A549 treated with AZD2906 at 1 μM for 4 hours (cell line): ENCODE measurements at places on chromosomes 11 and 22. TPM values are rescaled to one million over a fixed set of nuclear protein-coding genes. Genes with fewer than 3 reads are reported as not detected.

The APOC3 gene
- total RNA-seq, result 0.17 TPM in 1 of 5 replicates, not detected in the others

The INS gene
- not detected in 5 replicates for total RNA-seq

The CFAP300 gene
- total RNA-seq, result 5.2 to 6.5 TPM (median 5.6 TPM) in 5 replicates

The MS4A6E gene
- not detected in 5 replicates for total RNA-seq

The TSKU gene
- 120 to 156 TPM (median 152 TPM) in 5 replicates for total RNA-seq

The OR8G1 gene
- not detected in 5 replicates for total RNA-seq

The SEPTIN3 gene
- 0.90 to 1.2 TPM (median 1.1 TPM) in 5 replicates for total RNA-seq

The SLC15A3 gene
- total RNA-seq, result not detected in 5 replicates

The NXPE2 gene
- 0.03 TPM in 1 of 5 replicates, not detected in the others for total RNA-seq

The DDIAS gene
- 13.7 to 17.9 TPM (median 15.3 TPM) in 5 replicates for total RNA-seq

The CLDN5 gene
- total RNA-seq, result not detected in 5 replicates

The TMEM126A gene
- 49.2 to 56.5 TPM (median 53.8 TPM) in 5 replicates for total RNA-seq

The OTOG gene
- not detected in 5 replicates for total RNA-seq

The FOLR1 gene
- 0.06 to 0.21 TPM (median 0.09 TPM) in 5 replicates for total RNA-seq

The MPZL3 gene
- 0.21 to 0.34 TPM (median 0.25 TPM) in 5 replicates for total RNA-seq

The GLYAT gene
- not detected in 5 replicates for total RNA-seq

The CHRNA10 gene
- total RNA-seq, result 0.60 to 1.7 TPM (median 1.1 TPM) in 5 replicates

The UBQLN3 gene
- total RNA-seq, result not detected in 5 replicates

The PDGFB gene
- total RNA-seq, result 2.9 to 4.2 TPM (median 3.2 TPM) in 5 replicates

The PRPF19 gene
- total RNA-seq, result 159 to 188 TPM (median 175 TPM) in 5 replicates

The OLFML1 gene
- 0.07 TPM in 1 of 5 replicates, not detected in the others for total RNA-seq

The APOL3 gene
- 0.05 to 0.22 TPM (median 0.15 TPM) in 3 of 5 replicates, not detected in the others for total RNA-seq

The CALCB gene
- total RNA-seq, result 0.11 to 0.20 TPM (median 0.15 TPM) in 5 replicates

The PHETA2 gene
- total RNA-seq, result not detected in 5 replicates

The DEPDC7 gene
- 6.0 to 6.9 TPM (median 6.8 TPM) in 5 replicates for total RNA-seq

The OR5M8 gene
- total RNA-seq, result not detected in 5 replicates

The GGTLC2 gene
- total RNA-seq, result not detected in 5 replicates

The DSCAML1 gene
- 0.14 to 0.64 TPM (median 0.34 TPM) in 5 replicates for total RNA-seq

The RIBC2 gene
- 1.8 to 2.4 TPM (median 2.2 TPM) in 5 replicates for total RNA-seq

The KRTAP5-7 gene
- total RNA-seq, result not detected in 5 replicates

The JAML gene
- total RNA-seq, result not detected in 5 replicates

The CEP126 gene
- 1.7 to 2.7 TPM (median 2.1 TPM) in 5 replicates for total RNA-seq
